Right atrium auricular region (tissue), 2 donors: ENCODE measurements at places on chromosomes 11 and 22. TPM values are rescaled to one million over a fixed set of nuclear protein-coding genes. Genes with fewer than 3 reads are reported as not detected.

GRCh38 chr11:10377183-10377582 is 72.3 kb downstream of the ADM start:
- H3K4me3 ChIP-seq = no peak overlapping the region
- no peaks in the 10 kb centered on the region for H3K27me3 ChIP-seq
- no peak for DNase-seq
- peaks cover 24% of the 10 kb centered on the region for H3K4me1 ChIP-seq
- H3K27ac ChIP-seq = no peak overlapping the region

JAM3 gene
- total RNA-seq = 28.5 TPM

GDPD4 gene
- total RNA-seq = not detected

GRCh38 chr22:41047801-41048211 is 44.6 kb upstream of the EP300 start:
- no peak overlapping the region for H3K4me3 ChIP-seq
- peaks cover 12% of the 10 kb centered on the region for H3K4me1 ChIP-seq
- no peak overlapping the region for H3K27ac ChIP-seq
- no peaks in the 10 kb centered on the region for H3K36me3 ChIP-seq

- no peak for DNase-seq
- H3K4me1 ChIP-seq = peaks cover 39% of the 10 kb centered on the region
- no peaks in the 10 kb centered on the region for H3K36me3 ChIP-seq
- peak overlapping the region; percentile 53 for H3K27ac ChIP-seq
- no peaks in the 10 kb centered on the region for H3K27me3 ChIP-seq
Observed at GRCh38 chr11:17531071-17531600, 13.1 kb downstream of the USH1C start.
